Activated CD8-positive, alpha-beta memory T cell treated with anti-CD3 and anti-CD28 coated beads for 1 hour (primary cell): ENCODE measurements at places on chromosomes 2 and 18.

DNA sequence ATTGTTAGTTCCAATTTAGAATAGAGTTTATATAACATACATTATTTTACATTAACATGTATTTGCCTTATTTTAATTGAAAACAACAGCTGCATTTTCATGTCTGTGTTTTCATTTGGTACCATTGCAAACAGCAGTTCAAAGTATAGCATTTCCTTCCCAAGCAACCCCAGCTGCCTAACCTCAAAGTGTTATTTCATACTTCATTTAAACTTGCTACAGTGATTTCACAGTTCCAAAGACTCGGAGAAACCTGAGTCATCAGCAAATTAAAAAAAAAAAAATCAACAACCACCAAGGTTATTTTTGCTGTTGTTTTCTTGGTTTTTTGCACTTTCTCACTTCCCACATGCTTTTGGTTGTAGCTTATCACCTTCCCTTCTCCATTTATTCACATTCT is 236.5 kb upstream of the SPHKAP start:
- DNase-seq: no peak

DNA sequence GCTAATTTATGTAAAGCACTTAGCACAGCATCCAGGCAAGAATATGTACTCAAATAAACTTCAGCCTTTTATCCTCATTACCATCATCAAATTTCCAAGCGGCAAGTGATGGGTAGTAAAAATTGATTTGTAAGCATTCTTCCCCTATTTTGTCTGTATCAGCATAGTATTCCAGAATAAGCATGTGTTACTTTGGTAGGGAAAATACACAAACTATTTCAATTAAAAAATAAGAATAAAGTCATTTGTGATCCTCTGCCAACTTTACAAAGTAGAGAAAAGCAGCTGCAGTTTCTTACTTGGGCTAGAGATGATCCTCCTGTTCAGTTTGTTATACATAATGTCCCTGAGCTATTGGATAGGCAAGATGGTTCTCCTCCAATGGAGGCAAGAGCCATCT is 493.2 kb downstream of the ZEB2 start:
- no peak for DNase-seq

DNA sequence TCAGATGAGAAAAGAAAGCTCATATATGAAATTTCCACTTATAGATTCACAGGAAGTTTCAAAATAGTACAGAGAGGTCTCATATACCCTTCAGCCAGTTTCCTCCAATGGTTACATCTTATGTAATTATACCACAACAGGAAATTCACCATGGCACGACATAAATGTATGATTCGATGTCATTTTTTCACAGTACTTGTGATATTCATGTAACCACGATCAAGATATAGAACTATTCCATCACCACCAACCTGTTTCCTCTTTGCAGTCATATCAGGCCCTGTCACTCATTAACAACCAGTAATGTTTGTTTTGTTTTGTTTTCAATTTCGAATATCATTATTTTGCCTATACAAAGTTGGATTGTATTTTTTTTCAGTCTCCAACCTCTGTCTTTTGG is 314.3 kb upstream of the POU3F3 start:
- DNase-seq: no peak

DNA sequence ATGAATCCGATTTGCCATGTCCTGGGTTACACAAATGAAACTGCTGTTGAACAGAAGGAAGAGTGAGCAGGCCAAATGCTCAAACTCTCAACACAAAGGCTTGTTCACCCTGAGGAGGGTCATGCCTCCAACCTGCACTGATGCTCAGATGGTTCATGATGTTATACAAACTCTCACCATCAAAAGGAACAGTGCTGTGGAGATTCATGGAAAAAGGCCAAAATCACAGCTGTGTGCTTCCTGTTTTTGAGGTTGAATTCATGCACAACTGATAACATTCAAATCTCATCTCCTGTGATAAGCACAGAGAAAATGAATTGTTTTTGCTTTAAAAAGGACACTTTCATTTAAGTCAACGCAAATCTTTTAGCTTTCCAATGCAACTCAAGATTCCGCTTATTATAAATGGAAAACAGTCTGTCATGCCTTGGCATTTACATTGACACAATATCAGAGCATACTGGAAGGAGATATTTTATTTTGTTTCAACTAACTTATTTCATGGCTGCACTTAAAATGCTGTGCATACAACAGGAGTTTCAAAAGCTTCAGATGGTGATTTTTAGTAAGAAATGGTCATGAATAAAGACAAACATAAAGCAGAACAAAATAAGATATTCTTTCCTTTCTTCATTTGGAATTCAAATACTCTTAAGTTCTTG is 22.2 kb upstream of the TTN start:
- DNase-seq: no peak

DNA sequence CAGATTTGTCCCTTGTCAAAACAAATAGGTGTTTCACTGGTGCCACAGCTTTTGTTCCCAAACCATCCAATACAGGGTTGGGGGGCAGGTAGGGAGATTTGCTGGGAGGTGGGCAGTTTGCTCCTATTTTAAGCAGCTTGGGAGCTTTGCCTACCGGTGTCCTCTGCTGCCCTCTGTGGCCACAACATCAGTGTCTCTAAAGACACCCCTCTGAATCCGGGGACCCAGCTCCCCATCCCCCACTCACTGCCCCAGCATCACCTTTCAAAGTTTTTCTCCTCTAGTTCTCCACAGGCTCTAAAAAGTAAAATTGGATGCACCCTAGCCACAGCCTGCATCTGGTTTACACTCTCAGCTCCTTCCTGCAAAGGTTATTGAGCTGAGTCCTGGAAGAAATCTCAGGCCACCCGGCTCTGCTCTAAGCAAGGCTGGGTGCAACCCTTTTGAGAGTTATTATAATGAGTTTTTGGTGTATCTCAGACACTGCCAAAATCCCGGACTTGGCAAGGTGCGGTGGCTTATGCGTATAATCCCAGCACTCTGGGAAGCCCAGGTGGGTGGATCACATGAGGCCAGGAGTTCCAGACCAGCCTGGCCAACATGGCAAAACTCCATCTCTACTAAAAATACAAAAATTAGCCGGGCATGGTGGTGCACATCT is 2.9 kb upstream of the EPAS1 start:
- no peak for DNase-seq

DNA sequence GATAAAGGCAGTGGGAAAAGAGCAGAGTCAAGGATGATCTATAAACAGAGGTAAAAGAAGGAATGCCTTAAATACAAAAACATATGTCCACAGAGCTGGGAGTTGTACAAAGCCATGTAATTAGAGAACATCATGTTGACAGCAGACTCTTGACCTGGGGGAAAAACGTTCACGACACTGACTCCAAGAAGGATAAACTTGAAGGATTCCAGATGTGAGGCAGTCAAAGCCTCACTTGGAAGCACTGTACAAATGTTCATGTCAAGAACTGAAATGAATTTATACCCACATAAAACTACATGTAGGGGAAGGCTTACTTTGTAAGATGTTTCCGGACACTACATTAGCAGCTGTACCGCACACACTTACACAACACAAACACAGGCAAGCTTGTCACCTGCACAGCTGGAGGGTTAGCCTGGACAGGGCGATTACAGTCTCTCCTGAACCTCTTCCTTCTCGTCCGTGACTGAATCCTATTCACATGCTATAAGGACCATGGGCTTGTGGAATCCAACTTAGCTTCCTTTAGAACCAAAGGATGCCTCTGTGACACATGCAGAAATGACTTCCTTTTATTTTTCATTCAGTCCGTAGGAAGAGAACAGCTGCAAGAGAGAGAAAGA is 88.6 kb downstream of the SH3YL1 start:
- no peak for DNase-seq
